ENCODE measurements at places on chromosomes 1 and 21.

- DNase-seq: no peak
These were observed 4.2 kb upstream of the MAN1C1 start for GRCh38 chr1:25612421-25612820.

DNA sequence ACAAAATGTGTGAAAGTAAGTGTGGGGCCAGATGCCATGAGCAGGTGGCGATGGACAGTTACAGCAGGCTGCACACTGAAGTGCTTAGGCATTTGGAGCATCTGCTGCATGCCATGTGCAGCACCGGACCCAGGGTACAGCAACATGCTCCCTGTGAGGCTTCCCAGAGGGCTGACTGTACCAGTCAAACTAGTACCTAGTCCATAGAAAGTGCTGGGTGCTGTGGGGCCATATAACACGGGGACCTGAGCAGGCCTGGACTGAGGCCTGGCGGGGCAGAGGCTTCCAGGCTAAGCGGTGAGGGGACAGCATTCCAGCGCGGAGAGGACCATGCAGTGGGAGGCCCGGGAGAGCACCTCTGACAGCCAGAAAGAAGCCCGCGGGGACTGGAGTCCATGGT lies 29.9 kb upstream of the PKP1 start:
- no peak for DNase-seq

DNA sequence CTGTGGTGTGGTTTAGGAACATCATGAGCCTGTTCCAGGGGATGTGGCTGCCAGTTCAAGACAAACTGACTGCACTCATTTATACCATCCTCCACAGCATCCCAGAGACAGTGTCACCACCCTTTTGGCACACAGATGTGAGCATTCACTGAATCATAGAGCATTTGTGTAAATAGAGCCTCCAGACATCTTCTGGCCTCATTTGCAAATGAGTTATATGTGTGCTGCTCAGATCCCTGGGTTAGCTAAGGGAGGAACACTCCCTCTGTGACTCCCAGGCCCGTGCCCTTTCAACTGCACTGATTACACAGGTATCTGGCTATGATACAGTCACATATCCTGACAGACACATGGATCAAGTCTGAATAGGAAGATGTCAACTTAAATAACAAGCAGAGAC lies 351.5 kb upstream of the PLD5 start:
- DNase-seq: no peak

- DNase-seq: no peak
These were observed 107.1 kb downstream of the SPSB1 start for GRCh38 chr1:9399510-9400424.

DNA sequence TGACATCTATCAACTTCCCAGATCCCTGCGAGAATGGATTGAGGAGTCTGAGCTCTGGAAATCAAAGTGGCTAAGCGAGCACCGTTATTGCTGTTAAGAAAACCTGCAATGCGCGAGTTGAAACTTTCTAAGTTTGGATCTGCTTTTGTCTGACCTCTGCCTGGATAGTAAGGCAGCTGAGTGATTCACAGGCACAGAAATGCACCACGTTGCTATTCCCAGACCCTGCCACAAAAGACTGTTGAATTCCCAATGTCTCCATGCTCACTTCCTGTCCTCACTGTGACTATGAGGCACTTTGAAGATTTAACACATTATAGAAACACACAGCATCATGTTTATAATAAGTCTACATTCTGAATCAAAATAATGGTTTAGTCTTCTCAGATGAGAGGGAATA lies 27.1 kb upstream of the CNIH3 start:
- no peak for DNase-seq

DNA sequence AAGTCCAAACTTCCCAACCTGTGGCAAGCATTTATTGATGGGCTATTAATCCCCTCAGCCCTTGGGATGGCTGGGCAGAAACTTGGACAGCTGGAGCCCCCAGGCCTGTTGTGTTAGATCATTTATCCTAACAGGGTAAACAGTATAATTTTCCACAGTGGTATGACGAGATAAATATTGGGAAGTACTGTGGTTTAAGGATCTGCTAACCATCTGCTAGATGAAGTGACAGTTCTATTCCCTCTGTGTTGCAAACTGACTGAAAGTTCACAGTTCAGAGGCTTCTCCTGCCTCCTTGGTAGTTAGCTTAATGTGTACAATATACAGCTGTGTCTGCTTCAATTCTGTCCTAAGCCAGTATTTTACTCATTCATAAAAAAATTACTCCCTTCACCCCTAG lies 127.5 kb upstream of the CHODL start:
- DNase-seq: no peak

GRCh38 chr1:246420300-246420699 lies 86.8 kb downstream of the SMYD3 start:
- DNase-seq: no peak

- no peak for DNase-seq
These were observed 576.1 kb upstream of the ZRANB2 start for GRCh38 chr1:71656902-71657301.

DNA sequence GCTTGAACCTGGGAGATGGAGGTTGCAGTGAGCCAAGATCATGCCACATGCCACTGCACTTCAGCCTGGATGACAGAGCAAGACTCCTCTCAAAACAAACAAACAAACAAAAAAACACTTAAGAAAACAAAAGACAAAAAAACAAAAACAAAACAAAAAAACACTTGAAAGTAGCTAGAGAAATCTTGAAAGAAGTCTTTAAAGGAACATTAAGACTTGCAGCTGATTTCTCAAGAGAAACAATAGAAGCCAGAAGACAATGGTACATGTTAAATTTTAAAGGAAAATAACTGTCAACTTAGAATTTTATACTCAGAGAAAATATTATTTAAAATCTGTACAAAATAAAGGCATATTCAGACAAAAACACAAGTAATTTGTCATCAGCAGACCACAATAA lies 71.3 kb downstream of the HLX start:
- no peak for DNase-seq

DNA sequence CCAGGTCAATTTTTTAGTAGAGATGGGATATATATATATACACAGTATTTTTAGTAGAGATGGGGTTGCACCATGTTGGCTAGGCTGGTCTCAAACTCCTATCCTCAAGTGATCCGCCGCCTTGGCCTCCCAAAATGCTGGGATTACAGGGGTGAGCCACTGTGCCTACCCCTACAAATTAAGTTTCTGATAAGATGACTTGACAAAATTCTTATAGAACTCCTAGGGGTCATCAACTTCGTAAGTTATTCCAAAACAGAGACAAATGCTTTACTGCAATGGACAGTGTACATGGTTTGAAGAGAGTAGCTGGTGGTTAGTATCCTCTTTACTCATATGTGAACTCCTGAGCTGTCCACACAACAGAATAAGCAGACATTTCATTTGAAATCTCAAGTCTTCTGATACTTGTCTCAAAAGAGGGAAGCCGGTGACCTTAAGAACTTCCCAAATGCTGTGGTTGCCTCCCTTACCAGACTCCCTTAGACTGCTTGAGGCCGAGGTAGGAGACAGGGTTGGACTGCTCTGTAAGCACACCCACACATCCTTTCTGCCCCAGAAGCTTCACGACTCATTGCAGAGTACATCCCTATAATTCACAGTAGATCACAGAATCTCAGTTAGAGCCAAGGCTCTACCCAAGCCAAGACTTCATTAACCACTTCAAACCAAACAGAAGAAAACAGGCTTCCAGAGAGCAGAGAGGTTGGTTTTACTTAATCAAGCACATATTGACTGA lies 244.1 kb upstream of the IRF2BP2 start:
- no peak for DNase-seq

GRCh38 chr1:204659056-204659455 lies 26.5 kb downstream of the LRRN2 start:
- DNase-seq: no peak

DNA sequence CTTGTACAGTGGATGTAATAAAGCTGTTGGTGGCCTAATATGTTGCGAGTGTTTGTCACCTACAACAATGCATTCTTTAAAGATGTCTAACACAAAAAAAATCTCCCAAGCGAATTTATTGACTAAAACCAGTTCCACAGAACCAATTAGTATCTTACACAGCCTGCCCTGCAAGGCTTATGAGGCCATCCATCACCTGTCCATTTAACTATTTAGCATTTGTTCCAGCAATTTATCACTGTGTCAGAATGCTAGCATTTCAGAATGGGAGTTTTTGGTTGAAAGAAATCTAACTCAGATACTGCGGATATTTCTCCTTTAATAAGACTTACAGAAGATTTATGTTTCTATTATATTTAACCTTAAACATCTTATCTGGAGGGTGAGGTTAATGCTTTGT lies 831.1 kb upstream of the PRMT6 start:
- no peak for DNase-seq

DNA sequence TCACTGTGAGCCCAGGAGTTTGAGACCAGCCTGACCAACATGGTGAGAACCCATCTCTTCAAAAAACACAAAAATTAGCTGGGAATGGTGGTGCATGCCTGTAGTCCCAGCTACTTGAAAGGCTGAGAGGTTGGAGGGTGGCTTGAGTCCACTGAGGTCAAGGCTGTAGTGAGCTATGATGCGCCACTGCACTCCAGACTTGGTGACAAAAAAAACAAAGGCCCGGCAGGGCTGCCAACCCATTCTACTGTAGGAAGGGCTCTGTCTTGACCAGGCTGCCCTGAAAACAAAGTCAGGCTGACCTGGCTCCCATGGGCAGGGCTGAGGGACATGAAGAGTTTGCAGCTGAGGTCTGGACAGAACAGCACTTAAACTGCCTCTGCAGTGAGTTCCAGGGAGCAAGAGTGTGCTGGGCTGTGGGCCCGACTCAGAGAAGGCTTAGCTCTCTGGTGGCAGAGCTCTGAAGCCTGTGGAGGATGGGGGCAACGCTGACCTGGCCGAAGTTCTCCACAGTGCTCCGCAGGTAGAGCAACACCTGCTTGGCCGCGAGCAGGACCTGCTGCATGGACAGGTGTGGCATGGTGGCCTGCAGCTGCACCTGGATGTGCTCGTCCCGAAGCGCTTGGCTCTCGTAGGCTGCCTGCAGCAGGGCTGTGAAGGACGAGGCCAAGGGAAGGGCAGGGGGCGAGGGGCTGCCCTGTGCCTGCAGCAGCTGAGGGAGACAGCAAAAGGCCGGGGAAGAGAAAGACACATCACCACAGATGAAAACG lies 42.4 kb downstream of the URB1 start:
- no peak for DNase-seq

DNA sequence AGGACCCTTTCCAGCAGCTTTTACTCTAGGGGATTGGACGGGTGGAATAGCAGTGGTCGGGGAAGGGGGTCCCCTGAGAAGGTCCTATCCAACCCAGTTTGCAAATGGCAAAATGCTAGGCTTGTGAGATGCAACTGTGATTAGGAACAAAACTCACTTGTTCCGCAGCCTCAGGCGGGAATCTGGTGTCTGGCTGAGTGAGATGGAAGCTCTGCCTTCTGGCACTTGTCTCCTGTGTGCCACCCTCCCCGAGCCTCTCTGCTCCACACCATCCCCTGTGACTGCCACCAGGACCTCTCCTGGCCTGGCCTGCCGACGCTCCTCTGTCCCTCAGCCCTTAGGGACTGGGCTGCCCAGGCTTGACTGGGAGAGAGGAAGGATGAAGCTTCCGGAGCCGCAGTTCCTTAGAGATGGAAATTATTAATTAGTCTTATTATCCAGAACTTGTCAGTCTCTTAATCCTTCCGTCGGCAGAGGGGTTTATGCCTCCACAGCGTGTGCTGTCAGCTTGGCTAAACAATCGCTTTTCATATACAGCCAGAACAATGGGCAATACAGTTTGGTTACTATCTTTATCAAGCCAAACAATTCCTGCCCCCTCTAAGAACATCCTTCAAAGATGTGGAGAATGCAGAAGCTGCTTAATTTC lies 292.8 kb upstream of the VAMP3 start:
- DNase-seq: no peak

DNA sequence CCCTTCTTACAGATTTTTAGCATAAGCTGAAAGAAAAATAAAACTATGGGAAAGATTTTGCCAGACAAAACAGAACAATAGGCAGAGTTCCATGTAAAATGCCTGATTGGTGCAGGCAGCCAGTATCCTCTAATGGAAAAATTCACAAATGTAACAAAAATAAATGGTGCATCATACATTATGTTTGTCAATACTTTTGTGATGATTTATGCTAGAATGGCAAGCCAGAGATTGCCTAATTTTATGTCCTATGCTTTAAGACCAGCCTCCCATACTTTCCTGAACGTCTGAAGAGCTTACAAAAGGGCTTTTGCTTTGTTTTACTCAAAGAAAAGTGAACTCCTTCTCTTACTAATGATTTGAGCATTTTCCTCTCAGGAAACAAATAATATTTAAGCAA lies 81.5 kb upstream of the KCNJ15 start:
- no peak for DNase-seq

DNA sequence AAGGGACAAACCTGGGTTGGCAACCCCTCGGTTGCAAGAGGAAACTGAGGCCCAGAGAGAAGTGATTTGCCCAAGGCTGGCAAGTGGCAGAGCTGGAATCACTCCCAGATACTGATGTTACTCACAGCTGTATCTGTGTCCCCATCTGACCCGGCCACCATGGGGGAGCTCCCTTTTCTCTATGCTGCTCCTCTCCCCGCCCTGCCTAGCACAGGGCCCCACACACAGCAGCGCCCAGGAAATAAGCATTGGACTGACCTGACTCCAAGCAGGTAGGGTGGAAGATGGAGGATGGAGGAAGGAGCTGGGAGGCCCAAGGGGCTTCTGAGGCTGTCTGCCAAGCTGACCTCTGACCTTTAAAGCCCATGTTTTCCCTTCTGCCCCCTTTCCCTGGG lies 3.0 kb upstream of the FBLIM1 start:
- DNase-seq: no peak

DNA sequence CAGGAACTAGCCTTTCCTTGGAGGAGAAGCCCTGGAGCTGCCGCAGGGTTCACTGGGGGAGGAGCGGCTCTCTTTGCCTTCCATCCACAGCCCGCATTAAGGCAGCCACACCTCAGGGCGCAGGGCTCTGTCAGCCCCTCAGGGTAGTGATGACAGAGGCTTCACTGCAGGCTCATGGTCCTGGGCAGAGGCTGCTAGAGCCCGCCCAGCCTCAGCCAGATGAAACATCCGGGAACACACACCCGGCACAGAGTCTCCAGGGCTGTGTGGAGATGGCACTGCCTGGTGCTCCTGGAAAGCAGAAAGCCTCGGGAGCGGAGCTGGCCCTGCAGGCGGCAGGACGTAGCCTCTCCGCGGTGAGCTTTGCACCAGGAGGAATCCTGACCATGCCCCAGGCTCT lies 29.4 kb upstream of the PEX10 start:
- no peak for DNase-seq

- DNase-seq: no peak
These were observed 167.0 kb downstream of the FAM78B start for GRCh38 chr1:165999826-166000225.

DNA sequence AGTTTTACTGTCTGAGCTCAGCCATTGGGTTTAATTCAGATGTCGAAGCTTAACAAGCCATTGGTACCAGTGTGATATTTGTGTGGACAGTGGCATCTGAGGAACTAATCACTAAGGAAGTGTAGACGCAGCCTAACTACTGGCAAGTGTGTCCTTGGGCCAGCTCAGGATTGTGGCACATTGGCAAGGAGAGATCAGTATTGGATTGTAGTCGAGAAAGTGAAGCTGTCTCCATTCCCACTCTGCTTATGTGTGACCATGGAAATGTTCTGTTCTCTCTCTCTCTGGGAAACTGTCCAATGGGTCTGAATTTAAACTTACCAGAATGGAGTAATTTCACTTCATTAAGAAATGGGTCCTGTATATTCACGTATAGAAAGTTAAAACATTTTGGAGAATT lies 112.2 kb downstream of the ITSN1 start:
- DNase-seq: no peak

GRCh38 chr1:110390096-110390495 lies 730 bp downstream of the SLC16A4 start:
- DNase-seq: no peak

- no peak for DNase-seq
These were observed 35.5 kb downstream of the KIRREL1 start for GRCh38 chr1:158028969-158029368.

- DNase-seq: no peak
These were observed 8.6 kb downstream of the CDC14A start for GRCh38 chr1:100360790-100361510.
